HT1080 (cell line): ENCODE measurements at places on chromosomes 7 and 10.

DNA sequence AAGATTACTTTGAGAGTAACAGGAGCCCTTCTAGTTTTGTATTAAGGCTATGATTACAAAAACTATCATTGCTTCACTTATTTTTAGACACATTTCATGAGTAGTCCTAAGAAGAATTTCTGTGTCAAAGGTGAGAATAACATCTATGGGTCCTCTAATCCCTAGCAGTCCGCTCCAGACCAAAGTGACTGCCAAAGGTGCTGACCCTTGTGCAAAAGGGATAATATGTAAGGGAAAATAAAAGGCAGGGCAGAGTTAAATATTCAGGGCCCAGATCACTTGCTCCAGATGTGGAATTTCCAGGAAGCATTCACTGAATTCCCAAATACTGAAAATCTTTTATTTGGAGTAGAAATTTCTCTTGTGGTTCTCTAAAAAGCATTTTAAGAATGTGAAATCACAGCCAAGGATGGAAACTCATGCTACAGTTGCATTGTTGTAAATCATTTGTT lies 29.3 kb downstream of the RHOBTB1 start:
- no peak for DNase-seq

DNA sequence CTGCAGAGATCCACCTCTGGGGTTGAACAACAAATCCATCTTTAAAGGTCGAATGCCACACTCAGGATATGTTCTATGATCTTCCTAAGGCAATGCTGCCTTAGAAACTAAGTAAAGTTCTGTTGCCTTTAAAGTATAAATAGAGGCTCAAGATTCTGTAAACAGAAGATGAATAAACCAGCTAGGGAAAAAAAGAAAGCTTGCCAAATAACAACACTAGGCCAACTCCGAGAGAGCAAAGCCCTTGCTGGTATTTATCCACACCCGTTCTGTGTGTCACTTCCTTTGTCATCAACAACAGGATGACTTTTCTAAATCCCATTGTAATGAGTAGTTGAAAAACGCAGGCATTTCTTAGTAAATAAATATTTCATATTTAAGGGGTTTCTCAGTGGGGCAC lies 330.0 kb upstream of the GLI3 start:
- peak; percentile 9 for DNase-seq

DNA sequence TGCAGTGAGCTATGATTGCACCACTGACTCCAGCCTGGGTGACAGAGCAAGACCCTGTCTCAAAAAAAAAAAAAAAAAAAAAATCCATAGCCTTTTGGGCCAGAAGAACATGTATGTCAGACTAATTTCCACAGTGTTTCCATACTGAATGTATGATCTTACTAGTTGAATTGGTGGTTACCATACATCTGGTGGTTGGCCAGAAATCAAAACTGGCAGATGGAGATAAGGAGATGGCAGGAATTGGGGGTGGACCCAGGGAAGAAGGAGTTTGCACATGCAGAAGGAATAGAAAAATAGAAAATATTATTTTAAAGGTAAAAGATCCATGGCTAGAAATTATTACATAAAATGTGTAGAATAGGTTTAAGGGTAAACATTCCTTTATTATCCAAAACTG lies 3.7 kb upstream of the ATOH7 start:
- DNase-seq: no peak

GRCh38 chr7:135143885-135144668 lies 3.8 kb upstream of the TMEM140 start:
- DNase-seq: no peak

DNA sequence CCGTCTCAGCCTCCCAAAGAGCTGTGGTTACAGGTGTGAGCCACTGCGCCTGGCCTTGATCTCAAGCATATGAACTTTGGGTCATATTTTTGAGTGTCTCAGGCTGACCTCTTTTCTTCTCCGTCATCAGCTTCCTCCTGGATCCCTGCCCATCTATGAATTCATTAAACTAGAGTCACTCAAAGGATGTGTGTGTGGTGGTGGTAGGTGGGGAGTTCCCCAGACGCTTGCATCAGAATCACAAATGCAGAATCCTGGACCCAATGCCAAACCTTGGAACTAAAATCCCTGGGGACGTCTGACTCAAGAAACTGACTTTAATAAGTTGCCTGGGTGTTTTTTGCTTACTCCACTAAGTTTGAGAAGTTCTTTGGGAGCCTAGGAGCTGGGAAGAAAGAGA lies 6.7 kb upstream of the CREB5 start:
- peak; percentile 69 for DNase-seq

GRCh38 chr10:17257466-17258321 lies 29.7 kb downstream of the VIM start:
- peak; percentile 71 for DNase-seq

GRCh38 chr10:87861953-87862678 lies 1.2 kb downstream of the KLLN start:
- DNase-seq: no peak

GRCh38 chr10:29386342-29386999 lies 97.6 kb downstream of the LYZL1 start:
- peak; percentile 47 for DNase-seq

DNA sequence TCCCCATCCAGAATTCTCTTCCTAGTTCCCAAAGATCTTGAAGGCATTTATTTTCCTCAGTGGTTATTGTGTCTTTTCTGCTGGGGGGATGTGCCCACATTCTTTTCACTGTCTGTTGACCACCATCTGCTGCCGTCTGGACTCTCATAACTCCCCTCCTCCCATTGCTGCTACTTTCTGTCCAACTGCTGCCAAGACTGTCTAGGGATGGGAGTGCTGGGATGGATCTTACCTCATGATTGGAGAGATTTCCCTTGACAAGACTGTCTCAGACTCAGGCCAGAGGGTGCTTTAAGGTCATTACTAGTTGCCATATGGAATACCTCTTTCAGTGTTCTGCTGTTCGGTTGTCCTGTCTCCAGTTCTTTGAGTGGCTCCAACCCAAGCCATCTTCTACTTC lies 141.6 kb downstream of the C1GALT1 start:
- DNase-seq: no peak

DNA sequence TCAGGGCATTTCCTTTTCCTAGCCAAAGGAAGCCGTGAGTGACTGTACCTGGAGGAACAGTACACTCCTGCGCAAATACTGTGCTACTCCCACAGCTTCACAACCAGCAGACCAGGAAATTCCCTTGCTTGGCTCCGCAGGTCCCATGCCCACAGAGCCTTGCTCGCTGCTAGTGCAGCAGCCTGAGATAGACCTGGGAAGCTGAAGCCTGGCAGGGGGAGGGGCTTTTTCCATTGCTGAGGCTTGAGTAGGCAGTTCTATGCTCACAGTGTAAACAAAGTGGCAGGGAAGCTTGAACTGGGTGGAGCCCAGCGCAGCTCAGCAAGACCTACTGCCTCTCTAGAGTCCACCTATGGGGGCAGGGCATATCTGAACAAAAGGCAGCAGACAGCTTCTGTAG lies 291.2 kb downstream of the HGF start:
- DNase-seq: peak; percentile 5

- DNase-seq: no peak
Observed at GRCh38 chr7:155963771-155964195, 151.5 kb upstream of the SHH start.

- DNase-seq: no peak
Observed at GRCh38 chr10:114043532-114044246, at the start of gene ADRB1. Gene ADRB1 (plus strand): TSS chr10:114043866. CDS start chr10:114044133, 267 bp downstream.

GRCh38 chr7:27221201-27221797 lies 21.3 kb upstream of the EVX1 start:
- peak; percentile 47 for DNase-seq

- DNase-seq: no peak
Observed at GRCh38 chr7:91319351-91319750, 55.1 kb downstream of the FZD1 start.

GRCh38 chr10:34884272-34884952 lies 69.3 kb upstream of the PARD3 start:
- DNase-seq: no peak

GRCh38 chr7:50674896-50675835 lies 107.5 kb downstream of the GRB10 start:
- DNase-seq: no peak

- DNase-seq: no peak
Observed at GRCh38 chr7:38311329-38311937, 38.0 kb upstream of the TARP start.

- DNase-seq: no peak
Observed at GRCh38 chr7:70319057-70319456, 720.8 kb downstream of the AUTS2 start.

GRCh38 chr7:34430456-34430855 lies 227.6 kb upstream of the NPSR1 start:
- peak; percentile 51 for DNase-seq

DNA sequence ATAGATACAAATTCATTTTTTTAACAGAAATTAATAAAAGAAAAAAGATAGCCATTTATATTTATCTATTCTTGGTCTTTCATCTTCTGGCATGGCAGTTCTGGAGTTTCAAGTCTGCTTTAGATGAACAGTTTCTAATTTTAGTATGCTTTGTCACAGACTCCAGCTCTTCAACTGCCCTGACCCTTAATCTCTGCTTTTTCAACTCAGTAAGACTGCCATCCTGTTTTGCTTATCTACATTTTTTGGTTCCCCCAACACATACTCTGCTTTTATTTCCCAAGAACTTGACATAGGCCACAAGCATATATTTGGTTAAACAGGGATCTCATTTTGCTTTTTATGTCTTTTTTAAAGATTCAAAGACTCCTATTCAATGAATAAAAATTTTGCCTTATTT lies 309.3 kb upstream of the KCND2 start:
- DNase-seq: no peak

- DNase-seq: no peak
Observed at GRCh38 chr10:72220637-72221036, 4.6 kb upstream of the ASCC1 start.

GRCh38 chr7:3013975-3014792 lies 29.5 kb downstream of the CARD11 start:
- DNase-seq: no peak

GRCh38 chr10:59240582-59241183 lies 64.2 kb downstream of the PHYHIPL start:
- DNase-seq: peak; percentile 34

- no peak for DNase-seq
Observed at GRCh38 chr10:95275726-95276366, 15.0 kb downstream of the PDLIM1 start.

GRCh38 chr7:139058943-139059342 lies 23.1 kb upstream of the ZC3HAV1L start:
- no peak for DNase-seq

DNA sequence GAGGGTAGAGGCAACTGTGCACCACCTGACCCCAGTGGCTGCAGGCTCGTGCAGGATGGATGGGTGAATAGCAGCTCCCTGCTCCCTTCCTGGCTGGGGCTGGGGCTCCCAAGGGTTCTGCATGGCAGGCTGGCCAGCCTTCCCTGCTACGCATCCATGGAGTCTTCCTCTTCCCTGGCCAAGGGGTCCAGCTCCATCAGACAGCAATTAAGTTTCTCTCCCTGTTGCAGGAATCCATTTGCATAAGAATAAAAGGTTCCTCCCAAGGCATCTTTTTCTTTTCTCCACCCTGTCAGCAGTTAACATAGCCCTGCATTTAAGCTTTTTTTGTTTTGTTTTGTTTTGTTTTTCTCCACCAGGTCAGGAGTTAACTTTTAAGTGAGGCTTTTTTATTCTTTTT lies 10.0 kb upstream of the CPA2 start:
- DNase-seq: no peak

DNA sequence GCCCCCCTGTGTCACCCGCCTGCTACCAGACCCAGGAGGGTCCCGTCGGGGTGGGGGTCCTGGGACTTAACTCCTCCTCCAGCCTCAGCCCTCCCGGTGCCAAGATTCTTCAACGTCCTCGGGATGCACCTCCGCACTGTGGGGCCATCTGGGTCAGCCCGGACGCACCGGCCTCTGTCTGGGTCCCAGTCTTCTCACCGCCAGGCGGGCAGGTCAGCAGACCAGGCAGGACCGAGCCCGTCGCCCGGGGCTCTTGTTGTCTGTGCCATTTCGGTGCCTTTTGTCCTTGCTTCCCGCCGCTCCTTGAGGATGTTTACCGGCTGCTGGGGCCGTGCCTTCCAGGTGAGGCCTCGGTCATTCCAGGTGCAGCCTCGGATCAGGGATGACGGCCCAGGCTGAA lies 32.1 kb upstream of the PSMG3 start:
- no peak for DNase-seq

GRCh38 chr7:127903892-127904669 lies 127.2 kb downstream of the LRRC4 start:
- DNase-seq: no peak

DNA sequence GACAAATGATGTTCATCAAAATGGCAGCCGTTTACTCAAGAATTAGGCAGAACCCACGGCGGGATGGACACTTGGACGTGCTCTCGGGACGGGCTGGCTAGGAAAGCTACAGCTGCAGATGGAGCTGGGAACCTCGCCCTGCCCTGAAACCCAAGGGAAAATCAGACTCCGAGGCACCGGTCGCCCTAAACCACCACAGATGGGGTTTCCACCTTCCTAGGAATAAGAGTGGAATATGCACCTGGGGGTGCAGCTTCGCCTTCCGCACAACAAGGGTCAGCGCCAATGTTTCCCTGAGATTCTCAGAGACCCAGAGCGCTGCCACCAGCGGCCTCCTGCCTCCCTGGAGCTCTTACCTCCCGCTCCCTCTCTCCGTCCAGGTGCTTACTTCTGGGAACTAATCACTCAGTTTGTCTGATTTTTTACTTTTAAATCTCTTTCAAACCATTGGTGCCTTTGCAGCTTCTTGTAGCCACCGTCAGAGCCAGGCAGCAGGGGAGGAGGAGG lies 122.7 kb downstream of the DYNC2I1 start:
- no peak for DNase-seq

- peak; percentile 33 for DNase-seq
Observed at GRCh38 chr7:129225206-129225930, 538 bp downstream of the AHCYL2 start.

DNA sequence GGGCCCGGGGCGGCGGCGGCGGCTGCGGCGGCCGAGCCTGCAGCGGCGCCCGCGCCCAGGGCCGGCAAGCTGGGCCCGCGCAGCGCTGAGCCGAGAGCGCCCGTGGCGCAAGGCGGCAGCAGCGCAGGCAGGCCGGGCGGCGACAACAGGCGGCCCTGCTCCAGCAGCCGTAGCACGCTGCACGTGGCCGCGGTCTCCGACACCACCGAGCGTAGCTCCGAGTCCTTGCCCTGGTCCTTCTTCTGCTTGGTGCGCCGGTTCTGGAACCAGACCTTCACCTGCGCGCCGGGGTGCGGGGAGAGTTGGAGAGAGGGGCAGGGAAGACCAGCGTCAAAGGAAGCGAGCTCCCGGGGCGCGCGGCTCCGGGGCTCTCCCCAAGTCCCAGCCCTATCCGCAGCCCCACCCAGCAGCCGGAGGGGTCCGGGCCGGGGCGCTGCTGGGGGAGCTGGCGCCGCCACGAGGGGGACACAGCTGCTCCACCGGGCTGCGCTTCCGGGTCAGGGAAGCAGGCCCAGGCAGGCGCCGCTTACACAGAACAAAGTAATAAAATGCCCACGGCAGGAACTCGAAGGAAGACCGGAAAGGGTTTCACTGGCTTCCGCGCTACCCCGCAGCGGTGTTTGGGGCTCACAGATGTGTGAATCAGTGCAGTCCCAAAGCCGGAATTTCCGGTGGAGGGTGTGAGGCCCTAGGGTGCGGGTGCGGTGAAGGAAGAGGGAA lies 3.6 kb downstream of the VAX1 start:
- no peak for DNase-seq
